ENCODE measurements at places on chromosomes 3 and 15.

DNA sequence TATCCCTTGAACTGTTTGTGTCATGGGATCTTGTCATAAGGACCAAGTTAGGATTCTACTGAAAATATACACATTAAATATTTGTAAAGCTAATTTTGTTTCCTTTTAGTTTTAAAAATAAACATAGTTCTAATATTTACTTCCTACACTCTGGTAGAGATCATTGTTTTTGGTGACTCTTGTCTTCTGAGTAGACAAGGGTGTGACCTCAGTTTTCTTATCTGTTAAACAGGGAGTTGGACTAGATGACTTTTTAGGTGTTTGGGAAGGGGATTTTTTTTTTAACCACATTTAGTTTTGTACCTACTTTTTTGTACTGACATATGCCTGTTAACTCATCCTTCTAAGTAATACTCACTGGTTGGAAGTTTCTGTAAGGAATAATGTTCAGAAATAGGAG, 30.8 kb downstream of the PLS1 start:
- no peak for DNase-seq

DNA sequence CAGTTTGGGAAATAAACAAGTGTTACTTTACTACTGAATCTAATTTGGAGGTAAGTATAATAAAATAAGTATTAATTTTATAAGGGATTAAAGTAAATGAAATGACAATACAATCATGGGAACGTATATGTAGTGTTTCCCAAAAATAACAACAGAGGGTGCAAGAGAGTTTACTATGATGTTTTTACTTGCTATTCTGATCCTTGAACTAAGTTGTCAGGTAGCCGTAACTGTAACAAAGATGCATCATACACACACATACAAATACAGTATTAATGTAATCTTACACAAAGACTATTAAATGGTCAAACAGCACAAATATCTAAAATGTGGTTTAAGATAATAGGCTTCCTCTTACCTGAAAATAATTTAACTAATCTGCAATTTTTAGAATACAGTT, 311.4 kb downstream of the TBC1D5 start:
- DNase-seq = no peak

DNA sequence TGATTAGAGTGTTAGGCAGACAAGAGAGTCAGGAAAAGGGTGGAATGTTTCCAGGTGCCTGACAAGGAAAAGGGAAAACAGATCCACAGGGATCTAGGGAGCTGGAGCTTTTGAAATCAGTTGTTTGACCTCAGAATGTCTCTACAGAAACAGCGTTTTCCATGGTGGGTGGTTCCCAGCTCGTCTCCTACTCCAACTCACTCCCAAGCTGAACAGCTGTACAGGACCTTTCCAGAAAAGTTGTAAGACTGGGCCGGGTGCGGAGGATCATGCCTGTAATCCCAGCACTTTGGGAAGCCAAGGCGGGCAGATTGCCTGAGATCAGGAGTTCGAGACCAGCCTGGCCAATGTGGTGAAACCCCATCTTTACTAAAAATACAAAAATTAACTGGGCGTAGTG, 55.7 kb upstream of the RYK start:
- DNase-seq = no peak

DNA sequence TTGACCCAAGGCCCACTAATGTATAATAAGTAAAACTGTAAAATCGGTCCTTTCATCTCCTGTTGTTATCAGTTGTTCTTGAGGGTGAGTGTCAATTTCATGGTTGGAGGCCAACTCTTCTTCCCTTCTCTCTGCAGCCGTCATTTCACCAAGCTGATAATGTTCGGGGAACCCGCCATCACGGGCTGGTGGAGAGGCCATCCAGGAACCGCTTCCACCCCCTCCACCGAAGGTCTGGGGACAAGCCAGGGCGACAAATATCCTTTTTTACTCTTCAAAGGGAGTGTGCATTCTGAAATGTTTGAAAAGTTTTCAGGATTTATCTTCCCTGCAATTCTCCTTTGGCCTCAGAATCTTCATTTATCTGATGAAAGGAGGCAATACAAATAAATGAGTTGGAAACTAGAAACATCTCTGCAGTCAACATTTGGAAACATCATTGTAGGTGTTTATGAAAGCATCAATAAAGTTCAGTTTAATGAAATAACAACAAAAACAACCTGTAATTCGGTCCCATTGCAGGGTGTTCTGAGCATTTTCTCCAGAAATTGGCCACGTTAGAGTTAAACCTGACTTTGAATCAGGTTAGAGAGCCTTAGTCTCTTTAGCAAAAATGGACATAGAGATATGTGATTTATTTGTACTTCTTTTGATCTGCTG, 63.9 kb downstream of the CRTC3 start:
- no peak for DNase-seq

GRCh38 chr3:81765400-81765799, 4.0 kb upstream of the GBE1 start:
- no peak for DNase-seq

DNA sequence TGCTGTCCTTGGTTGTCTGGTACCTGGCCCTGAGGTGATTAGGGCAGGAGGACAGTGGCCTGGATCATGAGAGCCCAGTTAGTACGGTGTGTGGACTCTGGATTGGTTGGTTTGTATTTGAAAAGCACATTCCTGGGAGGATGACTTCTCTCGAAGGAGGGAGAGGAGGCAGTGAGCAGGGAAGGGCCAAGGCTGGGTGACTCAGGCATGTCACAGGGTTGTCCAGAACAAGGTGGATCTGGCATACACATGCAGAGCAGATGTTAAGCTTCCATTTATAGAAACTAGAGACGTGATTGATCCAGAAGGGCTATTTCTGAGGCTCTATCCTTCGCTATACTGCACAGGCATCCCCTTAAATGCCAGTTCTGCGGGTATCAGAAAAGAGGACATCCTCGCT, 34.4 kb downstream of the FAM240A start:
- no peak for DNase-seq

DNA sequence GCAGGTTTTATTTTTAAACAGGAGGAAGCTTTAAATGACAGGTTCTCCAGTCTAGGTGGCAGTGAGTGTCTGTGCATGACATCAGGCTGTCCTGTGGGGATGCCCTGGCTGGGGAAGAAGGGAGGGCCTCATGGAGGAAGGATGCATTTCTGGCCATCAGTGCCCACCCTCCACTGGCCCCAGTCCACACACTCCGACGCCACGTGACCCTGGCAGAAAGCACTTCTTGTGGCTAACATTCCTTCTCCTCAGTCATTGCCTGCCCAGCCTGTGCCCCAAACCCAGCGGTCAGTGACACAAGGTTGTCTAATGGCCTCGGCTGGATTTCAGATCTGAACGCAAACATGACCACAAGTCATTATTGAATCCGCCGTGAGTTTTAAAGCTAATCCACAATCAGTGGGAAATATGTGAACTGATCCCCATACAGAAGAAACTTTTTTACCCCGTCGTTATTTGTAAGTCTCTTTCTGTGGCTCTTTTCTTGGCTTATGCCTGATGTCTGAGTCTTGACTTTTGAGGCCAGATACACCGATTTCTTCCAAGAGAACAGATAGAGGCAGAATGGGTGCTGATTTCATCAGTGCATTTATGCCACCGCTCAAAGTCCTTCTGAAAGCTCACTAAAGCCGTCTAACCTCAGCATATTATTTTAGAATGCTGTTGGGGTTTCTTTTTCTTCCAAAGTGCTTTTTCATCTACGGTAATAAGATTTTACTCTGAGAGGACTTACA, 17.3 kb upstream of the LRRK1 start:
- no peak for DNase-seq

GRCh38 chr15:66565141-66565641, 607 bp downstream of the LCTL start:
- DNase-seq = no peak

DNA sequence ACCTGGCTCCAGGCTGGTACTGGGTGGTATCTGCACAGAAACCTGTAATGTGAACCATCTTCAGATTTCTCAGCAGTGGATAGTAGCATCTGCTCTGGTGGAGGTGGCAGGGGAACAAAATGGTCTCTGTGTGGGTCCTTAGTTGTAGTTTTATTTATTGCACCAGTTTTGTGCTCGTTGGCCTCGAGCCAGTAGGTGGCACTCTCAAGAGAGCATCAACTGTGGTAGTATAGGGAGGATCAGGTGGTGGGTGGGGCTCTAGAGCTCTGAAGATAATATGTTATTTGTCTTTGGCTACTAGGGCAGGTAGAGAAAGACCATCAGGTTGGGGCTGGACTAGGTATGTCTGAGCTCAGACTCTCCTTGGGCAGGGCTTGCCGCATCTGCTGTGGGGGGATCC, 254.0 kb upstream of the GPR149 start:
- DNase-seq = no peak

DNA sequence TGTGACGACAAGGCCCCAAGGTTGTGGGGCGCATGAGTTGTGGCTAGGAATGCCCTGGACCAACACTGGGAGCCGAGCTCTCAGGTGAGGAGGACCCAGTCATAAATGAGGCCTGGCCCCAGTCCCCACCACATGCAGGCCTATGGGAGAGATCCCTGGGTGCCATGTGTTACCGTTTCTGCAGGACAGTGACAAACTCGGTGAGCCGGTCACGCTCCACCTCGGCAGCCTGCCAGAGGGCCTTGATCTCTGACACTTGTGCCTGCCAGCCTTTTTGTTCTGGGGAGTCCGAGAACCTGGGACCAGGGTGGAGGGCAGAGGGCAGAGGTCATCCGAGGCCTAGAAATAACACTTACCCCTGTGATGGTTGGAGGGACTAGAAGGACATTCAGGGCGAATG, 27.7 kb upstream of the HHATL start:
- DNase-seq = no peak

DNA sequence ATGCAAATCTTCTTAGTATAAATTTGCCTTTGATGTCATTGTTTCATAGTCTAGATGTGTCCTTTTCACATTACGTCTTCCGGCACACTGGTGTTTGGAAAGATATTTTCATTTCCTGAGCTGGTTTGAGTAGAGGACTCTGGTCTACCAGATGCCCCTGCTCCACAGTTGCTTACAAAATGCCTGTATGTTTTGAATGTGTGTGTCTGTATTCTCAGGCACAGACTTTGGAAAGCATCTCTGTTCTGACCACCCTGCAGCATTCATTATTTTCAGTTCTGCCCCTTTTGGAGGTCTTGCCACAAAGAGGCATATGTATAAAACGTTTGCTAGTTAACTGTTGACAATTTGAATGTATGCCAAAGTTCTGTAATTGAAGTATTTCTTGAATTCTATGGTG, 236.0 kb upstream of the GOLIM4 start:
- DNase-seq = no peak

DNA sequence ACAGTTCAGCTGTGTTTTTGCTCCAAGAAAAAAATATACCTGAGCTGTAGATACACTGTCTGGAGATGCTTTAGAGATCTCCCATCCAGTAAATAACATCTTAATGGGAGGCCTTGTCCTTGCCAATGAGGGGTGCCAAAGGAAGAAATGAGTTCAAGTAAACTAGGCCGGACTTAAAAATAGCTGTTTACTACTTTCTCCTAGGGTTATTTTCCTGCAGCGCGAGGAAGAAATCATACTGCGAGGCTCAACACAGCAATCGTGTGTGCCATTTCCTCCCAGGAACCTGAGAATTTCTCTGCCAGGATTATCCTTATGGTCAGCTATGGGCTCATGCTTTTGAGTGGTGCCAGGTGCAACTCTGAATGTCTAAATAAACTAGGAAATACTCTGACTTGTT, 71.9 kb downstream of the CMTM8 start:
- DNase-seq = no peak

- DNase-seq = no peak
These were observed 16.1 kb downstream of the FILIP1L start for GRCh38 chr3:100097919-100098783.

GRCh38 chr3:10370429-10370828, 49.5 kb upstream of the SEC13 start:
- no peak for DNase-seq

Measured in smooth muscle cell of the brain vasculature (primary cell).